ENCODE measurements at places on chromosomes 4 and X. TPM values are rescaled to one million over a fixed set of nuclear protein-coding genes. Genes with fewer than 3 reads are reported as not detected.

DRD5 gene
- total RNA-seq = not detected

IL3RA gene
- 0.31 TPM for total RNA-seq

DCLK2 gene
- total RNA-seq = 11.2 TPM

ACE2 gene
- 0.01 TPM for total RNA-seq

PNMA3 gene
- 0.25 TPM for total RNA-seq

KLB gene
- total RNA-seq = 0.13 TPM

DCTD gene
- 77.2 TPM for total RNA-seq

ODAPH gene
- total RNA-seq = 0.15 TPM

S100G gene
- total RNA-seq = not detected

NSUN7 gene
- total RNA-seq = 0.46 TPM

PDHA2 gene
- not detected for total RNA-seq

PFKFB1 gene
- total RNA-seq = not detected

ENPEP gene
- total RNA-seq = 0.12 TPM

WAS gene
- total RNA-seq = not detected

CXXC4 gene
- total RNA-seq = not detected

UBQLN2 gene
- total RNA-seq = 23.2 TPM

RAB9A gene
- total RNA-seq = 40.8 TPM

GYG2 gene
- total RNA-seq = 4.4 TPM

FAM47E gene
- total RNA-seq = 0.08 TPM

CSAG3 gene
- total RNA-seq = not detected

ZDHHC15 gene
- not detected for total RNA-seq
